Tracheal epithelial cell (primary cell): ENCODE measurements at places on chromosomes 16 and 17. TPM values are rescaled to one million over a fixed set of nuclear protein-coding genes. Genes with fewer than 3 reads are reported as not detected.

The TP53TG3B gene
- under 0.01 TPM in 1 of 2 replicates, not detected in the other for total RNA-seq

The KRTAP4-4 gene
- not detected in 2 replicates for total RNA-seq

The ZFP3 gene
- total RNA-seq: 0.43 and 0.48 TPM in 2 replicates

The SLFN12 gene
- 5.5 and 11.1 TPM in 2 replicates for total RNA-seq

The CCL4 gene
- not detected in 2 replicates for total RNA-seq

The OR3A3 gene
- total RNA-seq: not detected in 2 replicates

The ENPP7 gene
- not detected in 2 replicates for total RNA-seq

The RNF43 gene
- 4.6 and 6.0 TPM in 2 replicates for total RNA-seq

The TMEM238L gene
- total RNA-seq: not detected in 2 replicates

The KRTAP3-2 gene
- not detected in 2 replicates for total RNA-seq

The UMOD gene
- not detected in 2 replicates for total RNA-seq

The ARHGAP27 gene
- 38.3 and 49.2 TPM in 2 replicates for total RNA-seq

The TBC1D3K gene
- not detected in 2 replicates for total RNA-seq

The GAST gene
- total RNA-seq: 2.1 TPM in 1 of 2 replicates, not detected in the other

The SP2 gene
- total RNA-seq: 0.24 and 0.43 TPM in 2 replicates

The EFCAB5 gene
- under 0.01 TPM in 1 of 2 replicates, not detected in the other for total RNA-seq

The CHRNB1 gene
- total RNA-seq: 6.2 and 8.7 TPM in 2 replicates

The HOXB5 gene
- total RNA-seq: not detected in 2 replicates

The TP53TG3F gene
- total RNA-seq: not detected in 2 replicates

The CHD9NB gene
- 0.48 and 0.64 TPM in 2 replicates for total RNA-seq

The SKAP1 gene
- 2.2 TPM in 1 of 2 replicates, not detected in the other for total RNA-seq

The CACNG5 gene
- not detected in 2 replicates for total RNA-seq

The NCOR1 gene
- total RNA-seq: 41.7 and 56.9 TPM in 2 replicates

The PSMB10 gene
- 19.2 and 61.2 TPM in 2 replicates for total RNA-seq

The USP6 gene
- not detected in 2 replicates for total RNA-seq

The LGALS9B gene
- not detected in 2 replicates for total RNA-seq

The PIRT gene
- not detected in 2 replicates for total RNA-seq

The C16orf89 gene
- not detected in 2 replicates for total RNA-seq

The MT4 gene
- not detected in 2 replicates for total RNA-seq

The TMEM94 gene
- 22.2 and 29.0 TPM in 2 replicates for total RNA-seq

The HSD11B2 gene
- 1.9 and 3.8 TPM in 2 replicates for total RNA-seq

The TIGD7 gene
- 2.2 and 3.6 TPM in 2 replicates for total RNA-seq

The HYDIN gene
- total RNA-seq: 0.43 and 1.4 TPM in 2 replicates
